ENCODE measurements at places on chromosomes 13 and 19.

- no peak for DNase-seq
These were observed 14.9 kb downstream of the KLC3 start for GRCh38 chr19:45355402-45355801.

DNA sequence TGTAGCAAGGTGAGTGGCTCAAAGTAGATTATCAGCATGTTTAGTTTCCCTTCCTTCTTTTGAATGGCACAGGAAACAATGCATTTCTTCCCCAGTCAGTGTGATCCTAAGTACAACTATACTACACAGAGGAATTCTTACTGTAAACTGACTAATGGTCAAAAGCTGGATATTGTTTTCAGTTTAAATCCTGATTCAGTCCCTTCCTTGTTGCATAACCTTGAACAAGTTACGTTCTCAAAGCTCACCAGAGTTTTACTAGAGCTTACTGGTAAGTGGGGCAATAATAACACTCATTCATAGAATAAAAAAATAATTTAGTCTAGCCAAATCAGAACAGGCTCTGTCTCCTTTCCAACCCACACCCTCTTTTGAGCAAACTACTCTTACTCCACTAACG, 180.1 kb downstream of the POSTN start:
- DNase-seq: no peak

GRCh38 chr13:91014696-91015095, 332.8 kb upstream of the MIR17HG start:
- DNase-seq: no peak

DNA sequence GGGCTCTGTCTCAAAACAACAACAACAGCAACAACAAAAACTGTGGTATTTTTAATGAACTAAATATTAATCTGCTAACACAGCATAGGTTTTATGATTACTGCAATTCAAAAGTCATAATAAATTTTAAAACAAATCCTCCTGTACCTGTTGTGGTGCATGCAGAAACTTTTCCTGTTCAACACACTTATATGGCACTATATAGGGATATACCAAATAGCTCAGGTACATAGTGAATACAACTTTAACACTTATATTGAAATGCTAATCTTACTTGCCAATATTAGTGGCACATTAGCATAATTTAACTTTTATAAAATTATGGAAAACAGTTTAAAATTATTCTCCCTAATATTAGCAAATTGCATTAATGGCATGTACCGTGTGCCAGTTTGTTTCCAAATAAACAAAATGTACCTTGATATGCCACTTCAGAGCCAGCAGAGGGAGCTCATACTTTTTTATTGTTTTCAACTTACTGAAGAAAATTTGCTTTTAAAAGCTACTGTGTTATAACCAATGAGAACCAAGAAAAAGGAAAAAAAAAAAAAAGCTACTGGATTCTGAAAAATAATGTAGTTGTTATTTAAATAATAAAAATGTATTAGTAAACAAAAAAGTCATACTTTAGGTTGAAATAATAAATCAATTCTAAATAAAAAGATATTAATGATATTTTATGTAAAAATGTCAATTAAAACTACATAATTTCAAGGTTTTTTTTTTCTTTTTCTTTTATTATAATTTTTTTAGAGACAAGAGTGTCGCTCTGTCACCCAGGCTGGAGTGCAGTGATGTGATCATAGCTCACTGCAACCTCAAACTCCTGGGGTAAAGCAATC, 18.0 kb upstream of the RBM26 start:
- DNase-seq: no peak

DNA sequence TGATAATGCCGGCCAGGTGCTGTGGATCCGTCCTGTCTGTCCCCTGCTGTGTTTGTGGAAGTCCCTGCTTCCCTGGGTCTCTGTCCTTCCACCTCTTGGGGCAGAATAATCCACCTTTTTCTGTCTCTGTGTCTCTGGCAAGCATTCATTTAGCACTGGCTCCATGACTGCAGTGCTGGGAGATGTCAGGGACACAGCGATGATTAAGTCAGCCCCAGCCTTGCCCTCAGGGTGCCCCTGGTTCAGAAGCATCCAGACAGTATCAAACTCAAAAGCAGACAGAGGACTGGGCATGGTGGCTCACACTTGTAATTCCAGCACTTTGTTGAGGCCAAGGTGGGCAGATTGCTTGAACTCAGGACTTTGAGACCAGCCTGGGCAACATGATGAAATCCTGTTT, 1.5 kb downstream of the HIPK4 start:
- DNase-seq: no peak

DNA sequence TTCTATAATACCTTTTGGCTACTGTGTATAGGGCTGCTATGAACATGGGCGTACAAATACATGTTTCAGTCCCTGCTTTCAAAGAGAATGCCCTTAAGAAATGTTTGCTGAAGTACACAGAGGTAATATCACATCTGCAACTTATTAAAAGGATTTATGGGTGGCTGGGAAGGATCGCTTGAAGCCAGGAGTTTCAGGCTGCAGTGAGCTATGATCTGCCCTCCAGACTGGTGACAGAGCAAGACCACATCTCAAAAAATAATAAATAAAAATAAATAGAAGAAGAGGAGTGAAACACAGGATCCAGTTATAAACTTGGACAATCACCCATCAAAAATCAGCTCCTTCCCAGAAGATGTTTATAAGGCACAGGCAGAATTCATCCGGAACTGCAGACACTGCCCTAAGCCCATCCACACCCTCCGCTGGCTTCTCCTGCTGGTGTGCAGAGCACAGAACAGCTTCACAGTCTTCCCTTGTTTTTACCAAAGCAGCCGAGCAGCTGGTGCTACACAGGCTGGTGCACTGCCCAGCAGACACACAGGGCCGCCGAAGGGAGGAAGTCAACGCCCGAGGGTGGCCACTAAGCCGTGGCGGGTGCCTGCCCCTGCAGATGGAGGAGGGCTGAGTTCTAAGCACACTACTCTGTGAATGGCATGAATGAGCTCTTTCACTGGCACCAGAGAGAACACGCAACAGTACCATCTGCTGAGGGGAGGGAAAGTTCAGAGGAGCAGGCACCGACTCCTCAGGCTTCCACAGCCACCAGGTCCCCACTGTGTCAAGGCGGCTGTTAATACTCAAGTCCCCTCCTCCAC, 44.0 kb downstream of the BRD4 start:
- no peak for DNase-seq

- peak; percentile 91 for DNase-seq
These were observed 13.7 kb upstream of the CREB3L3 start for GRCh38 chr19:4139614-4140236.
